ENCODE measurements at places on chromosomes 1 and 21.

DNA sequence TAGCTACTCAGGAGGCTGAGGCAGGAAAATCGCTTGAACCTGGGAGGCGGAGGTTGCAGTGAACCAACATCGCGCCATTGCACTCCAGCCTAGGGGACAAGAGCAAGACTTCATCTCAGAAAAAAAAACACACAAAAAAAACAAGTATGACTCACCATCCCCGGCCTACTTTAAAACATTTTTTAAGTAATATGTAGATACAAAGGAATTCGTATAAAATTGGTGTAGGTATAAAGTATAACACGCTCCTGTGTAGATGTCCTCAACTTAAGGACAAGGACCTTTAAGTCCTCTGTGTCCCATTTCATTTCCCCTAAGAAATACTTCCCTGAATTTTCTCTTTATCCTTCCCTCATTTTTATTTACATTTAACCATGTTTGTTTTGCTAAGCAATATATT lies 73.4 kb upstream of the PKN2 start:
- no peak for DNase-seq

GRCh38 chr21:39127506-39127905 lies 55.7 kb downstream of the PSMG1 start:
- DNase-seq = no peak

DNA sequence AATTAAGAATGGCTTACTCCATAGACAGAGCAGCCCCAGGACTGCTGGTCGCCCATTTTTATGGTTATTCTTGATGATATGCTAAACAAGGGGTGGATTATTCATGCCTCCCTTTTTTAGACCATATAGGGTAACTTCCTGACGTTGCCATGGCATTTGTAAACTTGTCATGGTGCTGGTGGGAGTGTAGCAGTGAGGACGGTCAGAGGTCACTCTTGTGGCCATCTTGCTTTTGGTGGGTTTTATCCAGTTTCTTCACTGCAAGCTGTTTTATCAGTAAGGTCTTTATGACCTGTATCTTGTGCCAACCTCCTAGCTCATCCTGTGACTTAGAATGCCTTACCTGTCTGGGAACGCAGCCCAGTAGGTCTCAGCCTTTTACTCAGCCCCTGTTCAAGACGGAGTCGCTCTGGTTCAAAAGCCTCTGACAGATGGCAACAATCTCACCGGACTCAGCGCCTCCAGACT lies 5.2 kb upstream of the AGPAT3 start:
- DNase-seq = no peak

- no peak for DNase-seq
Observed at GRCh38 chr1:64750875-64751274, 6.0 kb downstream of the RAVER2 start.

DNA sequence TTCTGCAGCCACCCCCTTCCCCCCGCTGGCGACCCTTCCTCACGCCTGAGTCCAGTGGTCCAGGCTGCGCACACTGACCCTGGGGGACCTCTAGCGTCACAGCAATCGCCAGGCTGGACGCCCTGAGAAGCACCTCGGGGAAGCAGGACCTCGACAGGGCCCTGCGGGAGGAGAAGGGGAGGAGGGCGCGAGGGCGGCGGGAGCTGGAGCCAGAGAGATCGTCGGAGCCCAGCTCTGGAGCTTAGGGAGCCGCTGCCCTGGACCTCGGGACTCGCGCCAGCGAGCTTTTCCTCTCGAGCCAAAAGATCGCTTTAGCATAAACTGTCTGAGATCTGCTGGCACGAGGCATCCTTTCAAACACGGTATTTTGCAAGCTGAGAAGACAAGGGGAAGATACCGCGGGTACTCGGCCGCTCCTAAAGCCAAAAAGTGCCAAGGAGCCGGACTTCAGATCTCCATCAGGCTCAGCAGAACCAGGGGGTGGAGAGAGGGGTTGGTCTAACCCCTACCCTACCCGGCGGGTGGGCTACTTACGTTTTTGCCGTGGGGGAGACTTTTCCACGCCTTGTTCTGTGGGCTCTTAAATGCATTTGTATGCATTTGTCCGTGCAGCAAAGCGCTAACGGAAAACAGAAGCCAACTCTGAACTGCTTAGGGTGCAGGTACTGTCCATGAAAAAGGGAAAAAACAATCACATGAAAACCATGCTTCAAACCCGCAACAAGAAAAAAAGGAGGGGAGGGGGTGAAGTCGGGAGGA lies 586 bp downstream of the COL24A1 start:
- DNase-seq = no peak

DNA sequence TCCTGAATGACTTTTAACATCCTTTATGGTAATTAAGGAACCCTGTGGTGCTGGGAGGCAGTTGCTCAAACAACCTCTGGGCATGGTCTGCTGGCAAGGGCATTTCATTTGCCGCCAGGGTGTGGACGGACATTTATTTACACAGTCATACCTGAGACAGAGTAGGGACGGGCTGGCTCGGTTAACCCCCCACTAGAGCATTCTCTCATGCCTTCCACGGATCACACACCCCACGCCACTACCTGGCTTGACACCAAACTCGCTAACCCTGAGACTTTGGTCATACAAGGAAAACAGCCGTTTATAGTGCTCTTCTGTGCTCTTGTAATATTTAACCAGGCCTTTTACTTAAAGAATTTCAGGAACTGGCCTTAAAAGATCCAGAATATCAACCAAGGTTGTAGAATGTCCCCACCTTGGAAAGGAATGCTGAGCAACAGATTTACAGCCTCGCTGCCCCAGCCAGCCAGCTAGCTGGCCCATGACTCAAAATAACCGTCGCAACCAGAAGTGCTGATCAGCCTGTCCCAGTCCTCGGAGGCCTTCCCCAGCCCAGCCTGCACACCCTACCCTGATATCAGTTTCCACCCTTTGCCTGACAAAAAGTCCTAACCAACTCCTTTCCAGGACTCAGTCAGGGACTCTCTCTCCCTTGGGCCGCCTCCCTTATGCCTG lies 6.5 kb upstream of the PDXK start:
- no peak for DNase-seq

GRCh38 chr1:24138476-24139221 lies 4.3 kb downstream of the IL22RA1 start:
- no peak for DNase-seq

- no peak for DNase-seq
Observed at GRCh38 chr1:206001476-206001888, 1.7 kb downstream of the RAB7B start.

GRCh38 chr1:17696417-17697301 lies 58.5 kb upstream of the ACTL8 start:
- DNase-seq = no peak

- no peak for DNase-seq
Observed at GRCh38 chr21:44052071-44052829, 40.1 kb downstream of the TRAPPC10 start.

- no peak for DNase-seq
Observed at GRCh38 chr1:185608177-185608576, 126.0 kb upstream of the HMCN1 start.

DNA sequence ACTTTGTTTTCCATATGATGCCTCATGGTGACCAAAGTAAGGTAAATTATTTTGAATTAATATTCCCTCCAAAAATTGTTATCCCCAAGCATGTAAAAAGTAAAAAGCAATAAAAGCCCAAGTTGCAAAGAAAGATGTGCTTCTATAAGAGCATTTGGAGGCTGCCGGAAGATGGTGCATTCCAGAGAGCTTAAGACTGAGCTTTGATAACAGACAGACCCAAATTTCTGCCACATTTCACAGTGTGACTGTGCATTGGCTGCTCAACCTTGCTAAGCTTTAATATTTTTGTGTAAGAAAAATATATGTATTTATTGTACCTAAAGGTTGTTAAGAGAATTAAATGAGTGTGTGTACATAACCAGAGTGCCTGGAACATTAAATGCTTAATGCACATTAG lies 67.9 kb downstream of the CYYR1 start:
- DNase-seq = no peak

DNA sequence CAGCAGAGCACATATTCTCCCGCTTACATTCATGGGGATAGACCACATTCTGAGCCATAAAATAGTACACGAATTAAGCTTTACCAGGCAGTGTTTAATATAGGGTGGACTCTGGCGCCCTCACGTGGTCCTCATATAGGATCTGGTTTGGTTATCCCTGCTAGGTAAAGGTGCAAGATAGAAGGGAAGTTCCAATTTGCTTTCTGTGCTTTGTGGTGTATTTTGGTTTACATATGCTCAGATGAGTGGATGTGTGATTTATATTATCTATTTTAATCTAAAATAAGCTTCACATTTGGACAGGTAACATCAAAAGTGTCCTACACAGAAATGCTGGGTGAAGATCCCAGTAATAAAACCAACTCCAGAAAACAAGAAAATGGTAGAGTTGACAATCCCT lies 3.6 kb downstream of the CR1 start:
- DNase-seq = peak; percentile 58

- DNase-seq = no peak
Observed at GRCh38 chr1:19467199-19468187, 17.8 kb downstream of the CAPZB start.

GRCh38 chr1:42943166-42943565 lies 15.5 kb downstream of the SLC2A1 start:
- DNase-seq = peak; percentile 50

GRCh38 chr1:107829036-107829770 lies 135.8 kb downstream of the VAV3 start:
- peak; percentile 26 for DNase-seq

DNA sequence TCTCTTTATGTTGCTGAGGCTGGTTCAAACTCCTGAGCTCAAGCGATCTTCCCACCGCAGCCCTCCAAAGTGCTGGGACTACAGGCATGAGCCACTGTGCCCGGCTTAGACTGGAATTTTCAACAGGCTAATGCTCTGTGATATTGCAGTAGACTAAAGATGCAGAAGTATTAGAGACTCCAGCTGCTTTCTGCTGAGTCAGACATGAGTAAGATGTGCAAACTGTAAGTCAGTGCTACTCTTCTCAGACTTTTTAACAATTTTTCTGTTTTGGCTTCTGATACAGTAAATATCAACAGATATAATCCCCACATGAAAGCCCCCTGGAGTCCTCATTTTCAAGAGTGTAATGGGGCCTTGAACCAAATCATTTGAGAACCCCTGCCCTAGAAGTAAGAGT lies 29.3 kb upstream of the NLRP3 start:
- no peak for DNase-seq

DNA sequence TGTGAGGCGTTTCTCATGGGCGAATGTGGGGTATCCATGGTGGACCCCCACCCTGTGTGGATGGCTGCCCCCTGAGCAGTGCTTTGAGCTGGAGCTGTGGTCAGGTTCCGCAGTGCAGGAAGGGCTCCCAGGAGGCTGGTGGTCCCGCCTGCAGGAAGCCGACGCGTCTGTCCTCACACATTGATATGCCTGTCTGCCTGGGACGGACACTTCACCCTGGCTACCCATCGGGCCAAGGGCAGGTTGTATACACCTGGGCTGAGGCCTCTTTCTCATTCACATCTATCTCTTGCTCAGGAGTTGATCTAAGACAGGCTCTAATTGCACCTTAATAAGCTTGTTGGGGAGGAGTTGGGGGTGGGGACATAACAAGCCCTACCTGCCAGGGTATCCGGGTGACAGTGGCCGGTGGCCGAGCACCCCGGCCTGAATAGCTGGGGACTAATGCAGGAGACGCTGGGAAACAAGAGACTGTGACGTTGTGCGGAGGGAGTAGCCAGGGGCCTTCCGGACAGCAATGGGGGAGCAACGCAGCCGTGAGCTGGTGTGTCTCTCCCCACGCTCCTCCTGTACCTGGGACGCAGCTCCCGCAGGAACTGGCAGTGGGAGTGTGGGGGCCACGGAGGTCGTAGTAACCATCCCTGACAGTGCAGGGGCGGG lies 21.7 kb downstream of the PDXK start:
- no peak for DNase-seq

DNA sequence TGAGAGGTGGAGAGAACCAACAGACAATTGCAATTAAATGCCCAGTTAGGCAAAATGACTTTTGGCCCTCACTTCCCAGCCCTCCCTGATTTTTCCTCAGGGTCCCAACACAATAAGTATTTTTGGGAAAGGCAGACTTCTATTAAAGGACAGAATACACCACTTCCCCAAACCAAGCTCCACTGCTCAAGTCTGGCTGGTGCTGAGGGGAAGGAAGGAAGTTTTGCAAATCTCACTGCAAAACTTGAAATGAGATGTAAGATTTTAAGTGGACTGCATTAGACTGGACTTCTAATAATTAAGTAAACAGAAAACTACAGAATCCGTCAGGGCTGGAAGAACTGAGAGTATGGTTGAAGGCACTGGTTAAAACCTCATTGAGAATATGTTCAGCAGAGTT lies 32.2 kb upstream of the CD1D start:
- no peak for DNase-seq

DNA sequence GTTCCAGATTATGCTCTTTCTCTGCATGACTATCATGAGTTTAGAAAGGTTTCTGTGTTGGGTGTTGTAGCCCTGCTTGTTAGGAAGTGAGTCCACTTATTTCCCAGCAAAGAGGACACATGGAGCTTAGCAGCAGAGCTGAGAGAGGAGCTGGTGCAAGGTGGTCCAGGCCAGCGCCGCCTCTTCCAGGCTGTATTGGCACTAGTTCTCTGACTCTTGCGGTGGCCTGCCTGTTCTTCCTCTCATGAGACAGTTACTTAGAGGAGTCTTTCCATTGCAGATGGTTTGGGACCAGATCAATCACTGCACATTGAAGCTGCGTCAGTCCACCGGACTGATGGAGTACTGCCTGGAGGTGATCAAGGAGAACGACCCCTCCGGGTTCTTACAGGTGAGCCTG lies 38.0 kb downstream of the TRIM67 start:
- DNase-seq = no peak

DNA sequence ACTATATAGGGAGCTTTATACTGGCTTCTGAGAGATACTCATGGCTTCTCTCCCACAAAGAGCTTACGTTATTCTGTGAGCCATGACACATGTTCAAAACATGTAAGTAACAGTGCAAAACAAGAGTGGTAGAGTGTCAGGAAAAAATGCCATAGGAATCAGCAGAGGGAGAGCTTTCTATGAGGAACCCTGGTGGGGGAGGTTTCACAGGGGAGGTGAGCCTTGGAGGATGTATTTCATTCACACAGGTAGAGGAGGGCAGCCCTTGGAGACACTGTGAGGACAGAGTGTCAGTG lies 72.7 kb upstream of the LYST start:
- no peak for DNase-seq

DNA sequence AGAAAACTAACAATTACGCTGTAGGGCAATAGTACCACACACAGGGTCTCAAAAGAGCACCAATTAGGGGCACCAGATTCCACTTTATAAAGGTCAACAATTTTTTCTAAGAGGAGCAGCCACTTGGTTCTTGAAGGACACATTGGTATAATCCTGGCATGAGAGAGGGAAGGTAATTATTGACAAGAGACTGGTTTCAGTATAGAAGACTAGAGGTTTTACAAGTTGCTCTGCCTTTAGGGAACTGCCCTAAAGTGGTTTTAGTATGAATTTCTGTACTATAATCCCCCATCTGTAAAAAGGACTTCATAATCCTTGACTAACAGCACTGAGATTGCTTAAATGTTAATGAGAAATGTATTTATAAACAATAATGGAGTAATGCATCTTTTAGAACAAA lies 648.5 kb upstream of the PTBP2 start:
- no peak for DNase-seq

- DNase-seq = peak; percentile 37
Observed at GRCh38 chr1:198088360-198089071, 68.3 kb upstream of the NEK7 start.

Data from CD4-positive, alpha-beta T cell treated with Interleukin-6 at 100 ng/mL for 8 hours (primary cell).